ENCODE measurements at places on chromosomes 1 and 21.

DNA sequence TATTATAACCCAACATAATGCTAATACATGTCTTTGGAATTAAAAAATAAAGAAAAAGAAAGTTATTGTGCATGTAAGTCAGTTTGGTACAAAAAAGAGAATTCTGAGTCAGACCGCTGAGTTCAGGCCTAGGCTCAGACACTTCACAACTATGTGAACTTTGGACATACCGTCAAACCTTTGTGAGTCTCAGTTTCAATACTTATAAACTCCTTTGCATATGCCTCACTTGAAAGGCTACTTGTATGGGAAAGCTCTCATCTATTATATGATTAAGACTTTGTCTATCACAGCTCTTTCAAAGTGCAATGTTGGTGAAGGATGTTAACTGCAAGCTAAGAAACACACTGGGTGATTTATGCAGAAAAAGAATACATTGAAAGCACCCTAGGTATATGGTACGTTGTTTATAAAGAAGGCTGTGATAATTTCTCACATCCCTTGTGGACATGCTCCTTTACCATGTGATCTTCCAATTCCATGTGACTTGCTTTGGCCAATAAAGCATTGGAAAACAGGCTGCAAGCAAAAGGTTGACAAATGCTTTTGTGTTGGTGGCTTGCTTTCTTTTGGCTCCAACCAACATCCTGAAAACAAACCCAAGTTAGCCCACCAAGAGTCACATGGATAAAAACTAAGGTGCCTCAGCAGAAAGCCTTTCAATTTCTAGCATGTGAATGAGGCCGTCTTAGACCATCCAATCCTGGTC lies 49.6 kb downstream of the INTS7 start:
- DNase-seq, result no peak

GRCh38 chr1:175833502-175833901 lies 90.1 kb upstream of the TNR start:
- no peak for DNase-seq

GRCh38 chr1:42934541-42935312 lies 23.9 kb downstream of the SLC2A1 start:
- DNase-seq, result no peak

- no peak for DNase-seq
These were observed 142.5 kb downstream of the TNR start for GRCh38 chr1:175600721-175601440.

DNA sequence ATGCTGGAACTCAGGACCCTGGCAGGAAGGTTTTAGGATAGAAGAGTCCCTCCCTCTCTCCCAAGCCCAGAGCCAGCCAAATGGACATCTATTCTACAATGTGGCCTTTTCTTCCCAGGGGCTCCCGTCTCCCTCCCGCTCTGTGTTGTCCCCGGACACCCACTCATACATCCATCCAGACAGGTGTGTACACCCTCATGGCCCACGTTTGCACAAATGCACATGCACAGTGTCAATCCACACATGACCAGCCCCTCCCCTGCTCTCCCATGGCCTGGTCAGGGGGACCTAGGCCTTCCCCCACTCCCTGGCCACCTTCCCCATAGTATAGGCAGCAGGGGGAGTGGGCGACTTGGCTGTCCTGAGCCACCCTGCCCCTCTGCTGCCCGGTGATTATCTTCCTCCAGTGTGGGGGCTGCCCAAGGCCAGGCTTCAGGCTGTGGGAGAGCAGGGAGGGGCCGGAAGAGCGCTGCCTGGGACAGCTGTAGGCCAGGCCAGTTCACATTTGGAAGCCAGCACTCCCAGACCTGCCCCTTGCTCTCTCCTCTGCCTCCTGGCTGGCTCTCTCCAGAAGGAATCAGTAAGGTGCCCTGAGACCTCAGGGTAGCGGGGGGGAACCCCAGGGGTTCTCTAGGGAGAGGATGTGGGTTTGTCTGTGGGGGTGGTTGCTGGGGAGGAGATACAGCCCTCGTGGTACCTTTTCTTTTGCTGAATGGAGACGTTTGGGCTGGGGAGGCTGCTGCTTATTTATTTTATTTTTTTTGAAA lies 4.1 kb upstream of the PTPN7 start:
- DNase-seq, result peak; percentile 47

DNA sequence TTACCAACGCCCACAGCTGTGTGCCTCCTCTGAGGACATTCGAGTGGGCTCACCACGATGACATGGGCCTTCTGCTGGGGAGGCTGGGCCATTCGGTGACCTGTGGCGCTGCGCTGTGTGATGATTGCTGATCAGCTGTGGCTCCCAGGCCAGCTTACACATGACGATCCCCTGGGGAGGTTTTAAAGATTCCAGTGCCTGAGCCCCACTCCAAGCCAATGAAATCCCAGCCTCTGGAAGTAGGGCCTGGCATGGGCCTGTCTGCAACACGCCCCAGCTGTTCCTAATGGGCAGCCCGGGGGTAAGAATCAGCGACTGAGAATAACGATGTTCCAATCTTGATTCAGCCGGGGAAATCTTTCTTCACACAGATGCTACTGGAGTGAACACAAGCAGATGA lies 153.7 kb downstream of the KCNJ6 start:
- DNase-seq, result no peak

- DNase-seq, result no peak
These were observed 1.7 kb upstream of the TRIM67 start for GRCh38 chr1:231159963-231160761.

DNA sequence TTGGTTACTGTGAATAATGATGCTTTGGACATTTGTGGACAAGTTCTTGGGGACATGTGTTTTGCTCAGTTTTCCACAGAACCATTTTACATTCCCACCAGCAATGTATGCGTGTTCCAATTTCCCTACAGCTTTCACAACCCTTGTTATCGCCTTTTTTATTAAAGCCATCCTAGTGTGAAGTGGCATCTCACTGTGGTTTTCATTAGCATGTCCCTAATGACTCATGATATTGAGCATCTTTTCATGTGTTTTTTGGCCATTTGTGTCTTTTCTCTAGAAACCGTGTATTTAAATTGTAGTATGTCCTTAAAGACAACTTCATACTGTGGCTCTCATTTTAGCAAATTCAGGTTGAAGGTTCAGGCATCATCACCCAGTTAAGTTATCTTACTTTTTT lies 132.1 kb downstream of the TGFBR3 start:
- no peak for DNase-seq

- DNase-seq, result no peak
These were observed 1.4 kb downstream of the NUDC start for GRCh38 chr1:26922901-26923300.

GRCh38 chr1:248901578-248901977 lies 4.5 kb upstream of the PGBD2 start:
- DNase-seq, result no peak

GRCh38 chr1:218314316-218314715 lies 29.2 kb downstream of the RRP15 start:
- no peak for DNase-seq

GRCh38 chr1:88188038-88188437 lies 496.0 kb upstream of the PKN2 start:
- DNase-seq, result no peak

GRCh38 chr1:55898181-55898580 lies 681.2 kb downstream of the PLPP3 start:
- no peak for DNase-seq

GRCh38 chr1:18093193-18093592 lies 14.4 kb upstream of the IGSF21 start:
- no peak for DNase-seq

GRCh38 chr1:30286988-30287839 lies 436.2 kb downstream of the MATN1 start:
- no peak for DNase-seq

DNA sequence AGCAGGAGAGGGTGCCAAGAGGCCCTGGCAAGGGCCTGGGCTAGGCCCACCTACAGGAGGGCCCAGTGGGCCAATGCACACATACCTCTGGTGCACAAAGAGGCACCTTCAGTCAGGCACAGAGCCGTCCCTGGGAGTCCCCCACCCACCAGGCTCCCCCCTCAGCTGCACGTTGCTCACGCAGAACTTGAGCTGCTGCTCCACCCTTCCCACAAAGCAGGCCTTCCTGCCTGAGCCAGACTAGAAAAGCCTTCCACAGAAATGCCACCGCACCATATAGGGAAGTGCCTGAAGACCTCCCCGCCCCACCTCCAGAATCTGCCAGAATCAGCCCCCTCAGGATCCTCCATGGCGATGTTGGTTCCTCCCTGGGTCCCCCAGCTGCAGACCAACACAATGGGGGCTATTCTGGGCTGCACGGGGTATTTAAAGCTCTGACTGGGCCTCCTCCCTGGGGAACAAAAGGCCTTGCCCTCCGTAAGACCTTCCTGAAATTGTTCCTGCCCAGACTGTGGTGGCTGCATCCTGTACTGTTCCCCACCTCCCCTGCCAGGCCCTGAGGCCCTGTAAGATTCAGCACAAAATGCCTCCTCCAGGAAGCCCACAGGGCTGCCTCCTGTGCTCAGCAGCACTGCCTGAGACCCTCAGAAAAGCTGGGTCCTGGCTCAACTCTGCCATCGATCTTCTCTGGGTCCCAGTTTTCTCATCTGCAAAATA lies 27.2 kb downstream of the HSPG2 start:
- DNase-seq, result no peak

DNA sequence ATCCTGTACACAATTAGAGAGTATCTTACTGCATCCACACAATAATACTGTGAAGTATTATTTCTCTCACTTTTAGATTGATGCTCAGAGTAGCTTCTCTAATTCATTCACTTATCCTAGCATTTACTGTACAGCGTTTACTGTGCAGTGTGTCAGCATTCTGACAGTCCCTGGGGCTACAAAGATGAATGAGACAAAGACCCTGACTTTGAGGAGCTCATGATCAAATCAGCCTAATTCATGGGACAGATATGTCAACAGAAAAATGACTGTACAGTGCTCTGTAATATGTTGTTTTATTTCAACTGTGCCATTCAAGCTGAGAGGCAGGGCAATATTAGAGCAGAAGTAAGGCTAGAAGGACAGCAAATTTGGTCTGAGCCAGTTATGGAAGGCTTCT lies 152.5 kb downstream of the ZNF648 start:
- no peak for DNase-seq

DNA sequence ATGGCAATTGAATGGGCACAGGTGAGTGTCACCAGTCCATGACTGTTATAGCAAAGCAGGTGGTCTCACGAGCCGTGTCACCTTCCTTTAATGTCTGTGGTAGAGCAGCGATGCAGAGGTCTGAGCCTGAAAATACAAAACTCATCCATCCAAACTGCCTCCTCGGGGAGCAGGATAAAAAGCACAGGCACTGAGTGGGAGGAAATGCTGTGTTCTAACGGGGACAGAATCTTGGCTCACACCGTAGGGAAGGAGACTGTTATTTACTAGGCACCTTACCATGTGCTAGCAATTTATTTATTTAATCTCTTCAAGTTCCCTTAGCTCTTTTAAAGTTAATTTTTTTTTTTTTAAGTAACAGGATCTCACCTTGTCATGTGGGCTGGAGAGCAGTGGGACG lies 1.2 kb downstream of the ASCL5 start:
- DNase-seq, result no peak

GRCh38 chr1:56389813-56390212 lies 189.6 kb downstream of the PLPP3 start:
- no peak for DNase-seq

- DNase-seq, result no peak
These were observed 648 bp downstream of the ATP5PF start for GRCh38 chr21:25733859-25734653.

GRCh38 chr1:232628335-232629249 lies 1.3 kb downstream of the SIPA1L2 start:
- DNase-seq, result no peak
